ENCODE measurements at places on chromosomes 6 and 20. TPM values are rescaled to one million over a fixed set of nuclear protein-coding genes. Genes with fewer than 3 reads are reported as not detected.

ACSS1 gene
- 2.5 TPM for total RNA-seq

- no peak for DNase-seq
Measured at GRCh38 chr6:47130086-47130485, 88.0 kb upstream of the ADGRF1 start.

TSPYL4 gene
- total RNA-seq, result 15.6 TPM

GRCh38 chr6:22313796-22314195 is 17.0 kb upstream of the PRL start:
- DNase-seq, result peak; percentile 12

NKAPL gene
- 1.9 TPM for total RNA-seq

DNA sequence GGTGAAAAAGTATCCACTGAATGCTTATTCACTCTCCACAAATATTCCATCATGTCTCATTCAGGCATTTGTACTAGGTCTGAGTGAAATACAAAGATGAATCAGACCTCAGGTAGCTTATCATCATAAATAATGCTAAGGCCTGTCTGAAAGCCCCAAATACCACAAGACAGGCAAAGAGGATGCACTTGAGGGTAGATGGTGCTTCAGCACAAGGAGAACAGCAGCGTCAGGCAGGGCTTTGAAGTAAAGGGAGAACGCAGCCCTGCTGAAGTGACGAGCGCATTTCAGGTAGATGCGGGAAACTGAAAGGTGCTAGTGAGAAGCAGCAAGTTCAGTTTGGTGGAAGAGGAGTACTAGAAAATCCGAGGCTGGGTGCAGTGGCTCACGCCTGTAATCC is 38.7 kb downstream of the MAP3K5 start:
- DNase-seq, result no peak

C4B gene
- total RNA-seq, result 4.1 TPM

FRK gene
- 2.0 TPM for total RNA-seq

GRCh38 chr20:51833326-51833725 is 31.0 kb upstream of the SALL4 start:
- no peak for DNase-seq

DDR1 gene
- total RNA-seq, result 41.9 TPM

DNA sequence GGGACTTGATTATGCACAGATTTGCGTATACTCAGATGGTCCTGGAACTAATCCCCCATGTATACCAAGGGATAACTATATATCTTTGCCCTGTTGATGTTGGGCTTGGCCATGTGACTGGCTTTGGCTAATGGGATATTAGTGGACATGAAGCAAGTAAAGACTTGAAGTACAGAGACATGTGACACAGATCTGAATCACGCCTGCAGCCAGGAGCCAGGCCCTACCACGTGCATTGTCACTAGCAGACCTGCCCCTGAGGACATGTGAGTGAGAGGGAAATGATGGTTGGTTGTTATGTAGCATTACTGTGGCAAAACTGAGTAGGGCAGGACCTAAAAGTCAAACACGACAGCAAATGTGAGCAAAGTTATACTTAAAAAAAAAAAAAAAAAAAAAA is 155.7 kb downstream of the AKAP7 start:
- DNase-seq, result no peak

DNA sequence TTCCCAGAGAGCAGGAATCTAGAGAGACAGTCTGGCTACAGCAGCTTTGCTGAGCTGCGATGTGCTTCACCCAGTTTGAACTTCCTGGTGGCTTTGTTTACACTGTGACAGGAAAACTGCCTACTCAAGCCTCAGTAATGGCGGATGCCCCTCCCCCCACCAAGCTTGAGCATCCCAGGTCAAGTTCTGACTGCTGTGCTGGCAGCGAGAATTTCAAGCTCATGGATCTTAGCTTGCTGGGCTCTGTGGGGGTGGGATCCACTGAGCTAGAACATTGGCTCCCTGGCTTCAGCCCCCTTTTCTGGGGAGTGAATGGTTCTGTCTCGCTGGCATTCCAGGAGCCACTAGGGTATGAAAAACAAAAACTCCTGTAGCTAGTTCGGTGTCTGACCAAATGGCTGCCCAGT is 91.0 kb upstream of the ESR1 start:
- no peak for DNase-seq

GRCh38 chr6:37607944-37608343 is 89.7 kb downstream of the MDGA1 start:
- peak; percentile 49 for DNase-seq

DNA sequence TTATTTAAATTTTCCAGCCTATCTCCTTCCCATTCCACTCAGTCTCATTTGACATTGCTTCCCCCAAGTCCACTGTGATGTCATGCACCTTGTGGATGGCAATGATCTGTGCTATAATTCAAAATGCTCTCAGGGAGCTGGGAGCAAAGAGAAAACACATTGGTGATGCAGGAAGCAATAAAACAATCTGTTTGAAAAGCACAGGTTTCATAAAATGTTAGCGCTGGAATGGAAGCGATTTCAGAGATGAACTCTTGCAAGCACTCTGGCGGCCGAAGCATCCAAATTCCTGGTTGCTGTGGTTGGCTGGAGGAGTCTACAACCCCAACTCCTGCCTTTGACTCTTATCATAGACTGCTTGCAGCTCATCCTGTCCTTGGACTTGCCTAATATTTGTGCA is 167.0 kb downstream of the GMPR start:
- DNase-seq, result no peak

DNA sequence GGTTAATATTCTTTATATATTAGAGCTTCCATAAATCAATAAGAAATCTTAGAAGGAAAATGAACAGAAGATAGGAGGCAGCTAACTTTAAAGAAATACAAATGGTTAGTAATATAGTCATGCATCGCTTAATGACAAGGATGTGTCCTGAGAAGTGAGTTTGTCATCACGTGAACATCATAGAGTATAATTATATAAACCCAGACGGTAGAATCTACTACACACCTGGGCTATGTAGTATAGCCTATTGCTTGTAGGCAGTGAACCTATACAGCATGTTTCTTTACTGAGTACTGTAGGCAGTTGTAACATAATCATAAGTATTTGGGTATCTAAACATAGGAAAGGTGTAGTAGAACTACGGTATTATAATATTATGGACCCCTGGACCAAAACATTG is 14.3 kb downstream of the TBPL1 start:
- no peak for DNase-seq

- DNase-seq, result peak; percentile 67
Measured at GRCh38 chr6:116314218-116314617, 34.5 kb upstream of the TSPYL1 start.

CALHM4 gene
- not detected for total RNA-seq

DNA sequence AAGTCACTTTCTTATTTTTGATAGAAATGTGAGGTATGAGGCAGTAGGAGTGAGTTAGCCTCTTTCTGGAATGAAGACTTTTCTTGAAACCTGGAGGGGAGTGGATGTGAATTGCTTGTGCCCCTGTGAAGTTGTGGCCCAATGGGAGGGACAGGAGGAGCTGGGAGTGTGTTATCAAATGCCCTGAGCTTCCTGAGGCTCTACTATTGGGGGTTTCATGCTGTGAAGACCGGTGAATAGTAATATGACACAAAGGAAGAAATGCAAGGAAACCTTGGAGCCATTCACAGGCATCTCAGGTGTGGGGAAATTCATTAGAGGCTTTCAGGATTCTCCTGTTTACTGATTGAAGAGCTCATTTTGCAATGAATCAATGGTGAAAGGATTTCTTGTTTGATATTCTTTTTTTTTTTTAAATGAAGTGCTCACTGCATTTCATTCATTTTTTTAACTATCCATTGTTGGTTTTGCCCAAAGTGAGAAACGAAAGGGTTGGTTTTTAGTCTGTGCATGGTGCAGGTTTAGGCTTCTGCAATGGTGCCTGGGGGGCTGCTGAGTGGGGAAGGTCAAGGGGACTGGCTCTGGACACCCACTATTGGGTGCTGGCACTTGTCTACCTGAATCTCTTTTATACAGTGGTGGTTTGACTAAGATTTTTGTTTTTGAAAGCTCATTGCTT is 8.2 kb downstream of the RNF144B start:
- no peak for DNase-seq

DNA sequence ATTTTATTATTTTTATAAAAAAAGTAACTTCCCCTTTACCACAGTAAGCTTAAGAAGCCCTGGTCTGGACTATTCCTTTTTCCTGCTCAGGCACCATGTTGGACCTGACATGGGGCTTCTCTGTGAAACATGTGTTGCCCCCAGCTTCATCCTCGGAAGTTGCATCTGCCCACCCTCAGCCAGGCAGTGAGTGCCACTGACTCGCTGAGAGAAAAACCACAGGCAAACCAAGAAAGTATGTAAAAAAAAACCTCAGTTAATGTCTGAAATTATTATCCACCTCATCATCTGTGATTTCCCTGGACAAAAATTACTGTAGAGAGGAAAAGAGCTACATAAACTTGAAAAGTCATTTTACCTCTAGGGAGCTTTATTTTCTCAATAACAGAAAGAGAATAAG is 109.9 kb upstream of the MCHR2 start:
- no peak for DNase-seq

TNFRSF6B gene
- 0.36 TPM for total RNA-seq

Measured in fibroblast of the aortic adventitia (primary cell).